Heart right ventricle (tissue), 16 donors: ENCODE measurements at places on chromosomes 1 and 21. TPM values are rescaled to one million over a fixed set of nuclear protein-coding genes. Genes with fewer than 3 reads are reported as not detected.

HFM1 gene
- total RNA-seq: 2.8 TPM

FAM110D gene
- total RNA-seq: 4.2 TPM

IFT25 gene
- 16.0 TPM for total RNA-seq

RGS13 gene
- total RNA-seq: not detected

INPP5B gene
- total RNA-seq: 16.7 TPM
